NCI-H82 (cell line): ENCODE measurements at places on chromosomes 7 and 10.
A peak's percentile ranks its signal among the peaks of the same experiment; 100 is the strongest.

DNA sequence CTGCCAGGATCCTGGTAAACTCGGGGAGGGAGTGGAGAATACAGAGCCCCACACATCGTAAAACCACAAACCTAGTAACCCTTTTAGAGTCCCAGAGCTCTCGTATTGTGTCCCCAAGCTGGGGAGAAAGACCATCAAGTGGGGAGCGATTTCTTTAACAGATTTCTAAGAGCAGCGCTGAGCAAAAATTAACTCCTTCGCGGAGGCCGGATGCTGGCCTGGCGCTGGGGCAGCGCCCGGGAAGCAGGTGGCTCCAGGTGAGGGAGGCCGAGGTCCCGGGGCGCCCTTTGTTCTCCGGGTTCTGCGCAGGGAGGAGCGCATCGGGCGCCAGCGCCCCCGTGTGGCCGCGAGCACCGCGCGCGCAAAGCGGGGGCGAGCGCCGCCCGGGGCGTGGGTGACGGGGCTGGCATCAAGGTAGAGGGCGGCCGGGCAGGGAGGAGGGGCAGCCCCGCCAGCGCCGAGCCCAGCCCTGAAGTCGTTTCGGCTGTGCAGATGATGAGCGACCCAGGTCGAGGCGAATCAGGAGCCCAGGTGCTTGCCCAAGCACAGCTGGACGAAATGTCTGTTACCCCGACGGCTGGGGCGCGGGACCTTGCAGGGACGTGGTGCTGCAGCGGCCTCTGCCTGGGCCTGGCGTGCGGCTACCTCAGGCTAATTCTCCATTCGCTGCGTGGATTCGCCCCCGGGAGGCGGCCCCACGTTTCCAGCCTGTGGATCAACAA lies 10.4 kb upstream of the FGFR2 start:
- peak; percentile 47 for DNase-seq

GRCh38 chr10:98560565-98560964 lies 113.8 kb upstream of the HPS1 start:
- DNase-seq = no peak

DNA sequence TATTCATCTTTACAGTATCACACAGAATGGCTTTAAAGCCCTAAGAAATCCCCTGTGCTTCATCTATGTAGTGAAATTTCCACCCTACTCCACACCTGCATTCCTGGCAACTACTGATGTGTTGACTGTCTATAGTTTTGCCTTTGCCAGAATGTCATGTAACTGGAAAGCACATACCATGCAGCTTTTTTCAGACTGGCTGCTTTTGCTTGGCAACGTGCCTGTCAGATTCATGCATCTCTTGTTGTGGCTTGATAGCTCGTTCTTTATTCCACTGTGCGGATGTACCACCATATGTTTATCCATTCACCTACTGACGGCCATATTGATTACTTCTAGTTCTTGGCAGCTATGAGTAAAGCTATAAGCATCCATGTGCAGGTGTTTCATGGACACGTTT lies 30.6 kb downstream of the RBM17 start:
- DNase-seq = no peak

GRCh38 chr10:3692387-3692999 lies 92.5 kb downstream of the KLF6 start:
- peak; percentile 64 for DNase-seq

- no peak for DNase-seq
Observed at GRCh38 chr10:51705774-51706173, 6.4 kb upstream of the CSTF2T start.

- no peak for DNase-seq
Observed at GRCh38 chr7:41788556-41788955, 85.7 kb upstream of the INHBA start.

DNA sequence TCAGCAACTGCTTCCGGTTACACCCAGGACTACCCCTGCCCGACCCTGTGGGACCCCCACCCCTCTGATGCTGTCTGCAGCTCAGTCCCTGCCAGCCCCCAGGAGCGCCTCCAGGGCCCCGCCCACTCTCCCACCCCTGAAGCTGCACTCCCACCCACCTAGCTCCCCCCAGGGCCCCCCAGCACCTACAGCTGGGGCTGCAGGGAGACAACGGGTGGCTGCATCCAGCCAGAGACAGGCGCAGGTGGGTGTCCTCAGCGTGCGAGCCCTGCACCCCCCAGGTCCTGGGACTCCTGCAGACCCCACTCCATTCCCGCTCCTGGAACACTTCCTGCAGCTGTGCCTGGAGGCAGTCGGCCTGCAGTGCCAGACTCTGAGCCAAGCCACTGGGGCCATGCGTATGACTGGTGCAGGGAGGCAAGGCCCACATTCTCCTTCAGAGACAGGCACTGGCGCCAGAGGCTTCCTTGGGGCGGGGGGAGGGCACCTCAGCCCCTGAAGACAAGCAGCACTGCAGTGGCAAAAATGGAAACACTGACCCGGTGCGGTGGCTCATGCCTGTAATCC lies 6.1 kb downstream of the CYP2W1 start:
- DNase-seq = no peak

DNA sequence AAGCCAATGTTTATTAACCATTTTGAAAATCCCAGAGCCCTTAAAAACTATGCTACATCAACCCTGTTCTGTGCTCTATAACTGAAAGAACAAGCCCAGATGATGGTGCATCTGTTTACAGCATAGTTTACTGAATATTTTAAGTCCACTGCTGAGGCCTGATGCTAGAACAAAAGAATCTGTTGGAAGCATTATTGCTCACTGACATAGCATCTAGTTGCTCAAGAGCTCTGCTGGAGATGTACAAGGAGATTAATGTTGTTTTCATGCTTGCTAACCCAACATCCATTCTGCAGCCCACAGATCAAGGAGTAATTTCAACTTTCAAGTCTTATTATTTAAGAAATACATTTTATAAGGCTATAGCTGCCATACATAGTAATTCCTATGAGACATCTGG lies 181.3 kb upstream of the FEZF1 start:
- no peak for DNase-seq

- no peak for DNase-seq
Observed at GRCh38 chr7:149329766-149330334, 67.9 kb downstream of the ZNF783 start.

DNA sequence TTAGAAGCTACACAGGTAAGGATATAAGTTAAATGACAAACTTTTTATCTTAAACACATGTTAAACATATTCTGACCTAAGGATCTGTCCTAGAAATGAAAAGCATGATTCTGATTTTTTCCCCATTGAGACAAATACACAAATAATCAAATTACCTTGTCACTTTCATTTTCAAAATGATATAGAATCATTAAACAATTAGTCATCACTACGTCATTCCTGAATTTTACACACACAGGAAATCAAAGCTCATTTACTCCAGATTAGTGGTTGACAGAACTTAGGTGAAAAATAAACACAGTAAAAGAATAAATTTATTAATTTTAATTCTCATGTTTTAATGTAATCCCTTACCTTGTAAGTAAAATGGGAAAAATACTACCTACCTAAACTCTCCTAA lies 89.0 kb downstream of the AASS start:
- no peak for DNase-seq

DNA sequence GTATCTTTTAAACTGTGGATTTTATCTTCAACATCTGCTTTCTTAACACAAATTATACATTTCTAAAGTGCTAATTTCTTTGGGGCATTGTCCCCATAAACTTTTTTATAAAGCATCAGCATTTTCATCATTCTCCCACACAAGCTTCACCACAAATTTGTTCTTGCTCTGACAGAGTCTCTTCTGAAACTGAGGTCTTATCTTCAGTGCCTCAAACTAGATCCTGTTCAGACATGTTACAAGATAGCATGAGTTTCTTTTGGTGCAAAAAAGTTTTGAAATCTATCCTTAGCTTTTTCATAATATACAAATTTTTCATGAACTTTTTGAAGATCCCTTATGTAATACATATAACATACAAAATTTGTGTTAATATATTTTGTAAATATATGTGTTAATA lies 346.6 kb downstream of the IPMK start:
- no peak for DNase-seq

GRCh38 chr10:57959318-57960006 lies 308.2 kb downstream of the IPMK start:
- no peak for DNase-seq

DNA sequence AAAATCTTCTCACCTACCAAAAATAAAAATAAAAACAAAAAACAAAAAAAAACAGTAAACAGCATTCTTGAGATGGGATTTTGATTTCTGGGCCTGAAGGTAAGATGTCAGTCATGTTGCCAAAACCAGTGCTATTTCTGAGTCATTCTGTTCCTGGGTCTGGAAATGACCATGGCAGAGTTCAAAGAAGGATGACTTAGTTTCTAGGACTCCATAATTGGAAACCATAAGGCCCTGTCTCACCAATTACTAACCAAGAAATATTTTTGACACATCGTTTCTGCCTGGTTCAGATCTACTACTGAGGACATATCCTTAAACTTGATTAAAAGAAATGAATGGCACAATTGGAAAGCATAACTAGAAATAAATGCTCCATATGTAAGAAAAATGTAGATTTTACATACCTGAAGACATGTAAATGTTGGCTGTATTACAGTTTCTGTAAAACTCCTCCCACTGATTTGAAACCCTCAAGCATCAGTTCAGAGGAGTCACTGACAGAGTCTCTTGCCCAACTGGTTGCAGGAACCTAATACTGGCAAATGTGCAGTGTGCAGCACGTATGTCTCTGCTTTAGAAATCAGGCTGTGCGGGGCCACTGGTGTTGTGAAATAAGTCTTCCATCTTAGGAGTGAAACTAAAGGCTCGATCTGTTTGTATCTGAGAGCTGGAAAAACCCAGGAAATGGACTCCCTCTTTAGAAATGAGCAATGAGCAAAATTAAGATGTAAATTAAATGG lies 84.8 kb upstream of the EGR2 start:
- DNase-seq = no peak

DNA sequence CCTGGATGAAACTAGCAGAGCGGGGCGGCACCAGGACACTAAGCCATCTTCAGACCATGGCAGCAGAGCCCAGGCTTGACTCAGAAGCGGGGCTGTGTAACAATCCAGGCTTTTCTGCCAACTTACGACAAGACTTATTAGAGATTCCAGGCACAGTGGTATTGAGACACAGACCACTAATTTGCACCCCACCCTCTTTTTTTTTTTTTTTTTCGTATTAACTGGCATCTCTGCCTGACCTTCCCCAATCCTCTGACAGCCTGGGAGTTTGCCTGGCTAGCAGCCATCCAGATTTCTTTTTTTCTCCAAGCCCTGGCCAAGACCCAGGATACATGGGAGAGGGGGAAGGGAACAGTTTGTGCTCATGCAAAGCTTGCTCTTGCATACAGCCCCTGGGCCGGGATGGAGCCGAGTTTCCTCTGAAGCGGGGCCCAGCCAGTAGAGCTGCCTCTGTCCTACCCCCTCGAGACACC lies 182.4 kb downstream of the PLXNA4 start:
- peak; percentile 18 for DNase-seq

GRCh38 chr10:7519351-7519750 lies 108.5 kb upstream of the SFMBT2 start:
- no peak for DNase-seq

- peak; percentile 82 for DNase-seq
Observed at GRCh38 chr7:72493850-72494661, 81.9 kb upstream of the CALN1 start.

GRCh38 chr7:133980804-133981203 lies 146.3 kb upstream of the LRGUK start:
- DNase-seq = peak; percentile 77

- peak; percentile 84 for DNase-seq
Observed at GRCh38 chr7:111763221-111763801, 201.0 kb upstream of the IMMP2L start.

DNA sequence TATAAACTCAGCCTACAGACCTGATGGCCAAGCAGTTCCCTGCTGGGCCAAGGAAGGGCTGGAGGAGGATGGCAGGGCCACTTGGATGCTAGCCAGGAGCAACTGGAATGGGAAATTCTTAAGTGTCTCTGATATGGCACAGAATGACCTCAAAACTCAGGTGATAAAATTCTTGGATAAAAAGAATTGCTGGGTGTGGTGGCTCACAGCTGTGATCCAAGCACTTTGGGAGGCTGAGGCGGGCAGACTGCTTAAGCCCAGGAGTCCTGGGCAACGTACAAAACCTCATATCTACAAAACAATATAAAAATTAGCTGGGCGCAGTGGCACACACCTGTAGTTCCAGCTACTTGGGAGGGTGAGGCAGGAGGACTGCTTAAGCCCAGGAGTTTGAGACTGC lies 14.0 kb upstream of the PKD1L1 start:
- no peak for DNase-seq

DNA sequence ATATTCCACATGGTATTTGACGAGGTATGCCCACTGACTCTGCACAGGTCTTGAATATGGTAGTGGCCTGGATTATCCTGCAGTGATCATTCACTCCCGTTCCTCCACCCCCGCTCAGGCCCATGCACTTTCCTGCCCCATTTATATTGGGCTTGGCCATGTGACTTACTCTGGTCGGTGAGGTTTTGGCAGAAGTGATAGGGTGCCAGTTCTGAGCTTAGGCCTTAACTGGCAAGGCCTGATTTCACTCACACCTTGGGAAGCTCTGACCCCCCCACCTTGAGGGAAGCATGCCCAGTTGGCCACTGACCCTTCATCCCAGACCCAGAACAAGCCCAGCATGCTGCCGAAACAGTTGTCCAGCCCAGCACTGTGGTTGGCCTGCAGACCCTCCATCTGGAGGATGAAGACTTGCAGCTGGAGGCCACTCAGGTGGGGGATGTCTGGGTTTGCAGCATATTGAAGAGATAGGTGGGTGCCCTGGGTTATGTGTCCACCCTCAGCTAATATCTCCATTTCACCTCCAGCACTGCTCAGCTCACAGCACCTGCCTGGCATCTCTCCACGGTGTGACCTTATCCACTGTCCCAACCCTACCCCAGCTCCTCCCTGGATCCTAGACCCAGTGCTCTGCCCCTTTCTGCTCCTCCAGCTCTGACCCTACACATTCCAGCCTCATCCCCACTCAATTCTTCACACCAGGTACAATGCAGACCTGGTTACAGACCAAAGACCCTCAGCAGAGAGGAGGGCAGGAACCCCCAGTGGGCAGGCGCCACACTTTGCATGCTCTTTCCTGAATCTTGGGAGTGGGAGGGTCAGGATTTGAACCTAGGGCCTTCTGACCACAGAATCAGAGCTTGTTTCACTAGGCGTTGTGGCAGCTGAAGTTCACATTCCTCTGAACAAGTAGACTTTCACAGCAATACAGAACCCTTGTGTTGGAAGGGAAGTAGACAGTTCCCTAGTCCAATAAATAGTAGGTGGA lies 138.1 kb upstream of the CHST15 start:
- no peak for DNase-seq

DNA sequence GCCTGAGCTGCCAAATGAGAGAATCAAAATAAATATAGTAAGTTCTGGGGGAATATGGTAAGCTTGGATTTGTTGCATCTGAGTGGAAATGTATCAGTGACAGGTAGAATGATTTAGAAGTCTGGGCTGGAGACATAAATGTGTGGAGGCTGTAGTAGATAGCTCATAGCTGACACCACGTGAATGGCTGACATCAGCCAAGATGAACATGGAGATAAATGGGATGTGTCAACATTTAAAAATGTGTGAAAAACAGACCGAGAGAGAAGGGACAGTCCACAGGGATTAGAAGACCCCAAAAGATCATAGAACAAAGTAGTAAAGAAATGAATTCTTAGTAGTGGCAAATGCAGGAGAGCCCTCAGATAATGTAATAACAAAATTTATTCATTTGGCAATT lies 40.9 kb downstream of the NAMPT start:
- DNase-seq = no peak

GRCh38 chr10:99711129-99711719 lies 20.7 kb downstream of the COX15 start:
- DNase-seq = peak; percentile 58

- no peak for DNase-seq
Observed at GRCh38 chr7:127413962-127414361, 21.5 kb upstream of the ZNF800 start.
